ENCODE measurements at places on chromosomes 13 and 19.

- peak; percentile 10 for DNase-seq
These were observed 21.7 kb downstream of the MAU2 start for GRCh38 chr19:19342086-19343015.

- DNase-seq, result no peak
These were observed 974 bp upstream of the CYP4F22 start for GRCh38 chr19:15507068-15508034.

DNA sequence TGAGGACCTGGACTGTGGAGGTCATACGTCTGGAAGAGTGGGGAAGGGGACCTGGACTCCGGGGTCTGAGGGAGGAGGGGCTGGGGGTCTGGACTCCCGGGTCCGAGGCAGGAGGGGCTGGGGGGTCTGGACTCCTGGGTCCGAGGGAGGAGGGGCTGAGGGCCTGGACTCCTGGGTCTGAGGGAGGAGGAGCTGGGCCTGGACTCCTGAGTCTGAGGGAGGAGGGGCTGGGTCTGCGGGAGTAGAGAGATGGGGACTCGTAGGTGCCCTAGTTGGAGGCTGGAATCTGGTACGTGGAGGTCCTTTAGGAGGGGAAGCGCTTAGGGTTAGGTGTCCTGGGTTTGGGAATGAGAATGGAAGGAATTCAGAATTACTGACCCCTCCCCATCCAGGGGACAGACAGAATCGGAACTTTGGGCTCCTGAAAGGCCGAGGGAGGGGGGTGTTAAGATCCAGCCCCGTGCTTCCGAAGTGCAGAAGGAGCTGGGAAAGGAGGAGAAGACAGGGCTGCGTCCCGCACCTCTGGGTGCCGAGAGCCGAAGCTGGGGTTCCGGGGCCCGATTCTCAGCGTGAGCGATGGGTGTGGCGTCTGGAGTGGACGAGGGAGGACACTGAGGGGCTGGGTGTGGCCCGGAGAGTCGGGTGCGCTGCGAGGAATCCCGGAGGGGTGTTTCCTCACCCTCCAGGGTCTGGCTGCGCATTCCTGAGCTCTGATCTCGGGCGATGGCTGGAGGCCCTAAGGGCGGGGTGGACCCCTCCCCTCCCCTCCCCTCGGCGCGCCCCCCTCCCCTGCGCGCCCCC lies 608 bp downstream of the MYADM start:
- no peak for DNase-seq

GRCh38 chr19:49409441-49410029 lies 13.7 kb downstream of the PTH2 start:
- no peak for DNase-seq

GRCh38 chr19:1850809-1851653 lies 2.7 kb upstream of the REXO1 start:
- no peak for DNase-seq

DNA sequence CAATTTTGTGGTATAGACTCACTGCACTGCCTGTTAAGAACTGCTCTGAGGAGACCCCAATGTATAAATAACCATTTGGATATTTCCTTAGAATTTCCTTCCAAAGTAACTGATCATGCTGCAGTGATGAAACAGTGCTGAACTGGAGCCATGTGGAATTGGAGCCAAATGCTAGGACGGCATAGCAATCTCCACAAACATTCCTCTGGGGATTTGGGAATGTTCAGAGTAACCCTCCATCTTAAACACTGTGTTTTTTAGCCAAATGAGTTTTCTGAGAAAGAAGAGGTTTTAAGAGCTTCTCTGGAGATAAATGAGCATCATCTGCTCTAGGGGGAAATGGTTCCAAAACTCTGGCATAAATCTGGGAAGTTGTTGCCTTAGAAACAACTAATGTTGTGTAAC lies 98.2 kb downstream of the OLFM4 start:
- DNase-seq, result no peak

- DNase-seq, result no peak
These were observed 30.9 kb downstream of the ATP4B start for GRCh38 chr13:113627136-113627535.

DNA sequence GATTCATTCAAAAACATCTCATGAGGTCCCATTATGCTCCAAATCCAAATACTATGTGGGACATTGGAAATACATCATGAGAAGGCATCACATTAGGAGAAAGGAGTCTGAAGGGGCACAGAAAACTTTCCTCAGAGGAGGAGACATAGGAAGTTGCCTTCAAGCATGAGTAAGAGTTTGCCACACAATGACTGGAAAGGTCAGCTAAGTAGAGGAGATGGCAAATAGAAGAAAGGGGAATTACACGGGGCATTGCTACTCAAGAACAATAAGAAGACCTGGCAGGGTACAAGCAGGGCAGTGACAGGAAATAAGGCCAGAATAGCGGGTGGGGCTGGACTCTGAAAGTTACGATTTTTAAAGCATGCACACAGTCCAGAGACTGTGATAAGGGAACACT lies 231.6 kb downstream of the SPRY2 start:
- no peak for DNase-seq

DNA sequence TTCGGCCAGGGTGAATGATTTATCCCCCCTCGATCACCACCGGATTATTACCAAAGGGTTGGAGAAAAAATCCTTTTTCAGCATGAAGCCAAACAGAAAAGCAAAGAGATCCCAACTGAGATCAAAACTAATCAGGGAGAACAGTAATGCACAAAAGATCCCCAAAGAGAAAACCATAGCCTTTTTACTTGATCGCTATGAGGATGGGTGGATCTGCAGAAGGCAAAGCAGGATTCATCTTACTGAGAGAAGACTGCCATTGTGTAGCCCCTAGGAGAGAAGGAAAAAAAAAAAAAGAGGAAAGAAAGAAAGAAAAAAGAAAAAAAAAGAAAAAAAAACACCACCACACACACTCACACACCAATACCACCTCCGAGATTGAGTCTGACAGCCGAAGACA lies at the start of gene FGF14:
TSS of gene FGF14 (minus strand) at position 283 of the 400 bp plus-strand sequence.
- no peak for DNase-seq

DNA sequence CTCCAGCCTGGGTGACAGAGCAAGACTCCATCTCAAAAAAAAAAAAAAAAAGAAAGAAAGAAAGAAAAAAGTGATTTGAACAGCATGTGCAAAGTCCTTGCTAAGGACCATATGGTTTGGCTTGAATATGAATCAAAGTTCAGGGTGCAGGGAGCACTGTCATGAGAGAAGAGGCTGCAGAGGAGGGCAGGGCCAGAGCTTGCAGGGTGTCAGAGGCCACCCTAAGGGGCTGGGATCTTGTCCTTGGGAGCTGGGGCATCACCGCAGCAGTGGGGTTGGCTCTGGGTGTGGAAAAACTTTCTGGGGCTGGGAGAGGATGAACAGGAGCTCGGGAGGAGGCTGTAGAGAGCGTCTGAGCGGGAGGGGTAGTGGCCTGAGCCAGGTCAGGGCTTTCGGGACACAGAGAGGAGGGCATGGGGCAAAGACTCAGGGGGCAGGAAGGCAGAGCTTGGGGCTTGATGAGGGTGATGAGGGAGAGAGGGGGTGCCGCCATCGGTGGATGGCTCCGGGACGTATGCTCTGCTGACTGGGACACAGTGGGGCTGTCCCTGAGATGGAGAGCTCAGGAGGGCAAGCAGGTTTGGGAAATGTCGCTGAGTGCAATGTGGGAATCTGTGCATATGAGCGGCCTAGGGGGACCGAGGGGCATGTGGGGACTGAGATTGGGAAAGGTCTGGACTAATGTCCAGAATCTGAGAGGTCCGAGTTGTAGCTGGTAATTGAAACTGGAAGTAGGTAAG lies 3.0 kb downstream of the TRPM4 start:
- DNase-seq, result no peak

- DNase-seq, result no peak
These were observed 857 bp downstream of the IER2 start for GRCh38 chr19:13150931-13151604.

DNA sequence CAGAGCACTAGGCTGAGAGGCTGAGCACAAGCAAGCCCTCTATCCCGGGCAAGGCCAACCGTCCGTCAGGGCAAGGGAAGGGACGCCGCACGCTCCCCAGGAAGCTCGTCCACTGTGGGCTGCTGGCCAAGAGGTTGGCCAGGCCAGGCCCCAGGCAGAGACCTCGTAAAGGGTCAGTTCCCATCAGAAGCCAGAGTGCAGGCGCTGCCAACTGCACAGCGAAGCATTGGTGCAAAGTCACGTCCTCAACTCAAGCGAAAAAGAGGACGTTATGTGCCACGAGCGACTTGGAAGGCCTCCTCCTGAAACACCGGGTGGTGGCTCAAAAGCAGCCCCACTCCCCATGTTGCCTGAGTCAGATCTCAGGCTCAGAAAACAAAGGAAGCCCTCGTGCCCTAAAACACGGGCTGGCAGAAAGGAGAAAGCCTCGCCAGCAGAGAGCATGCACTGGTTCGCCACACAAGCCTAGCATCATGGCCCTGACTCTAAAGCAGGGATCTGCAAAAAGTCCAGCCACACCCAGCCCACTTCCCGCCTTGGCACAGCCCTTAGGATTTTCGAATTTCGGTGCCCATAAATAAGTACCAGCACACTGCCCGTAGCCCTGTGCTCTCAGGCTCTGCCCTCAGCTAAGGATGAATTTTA lies 4.7 kb downstream of the AKAP8 start:
- no peak for DNase-seq

GRCh38 chr19:15453906-15454860 lies 4.4 kb upstream of the WIZ start:
- no peak for DNase-seq

- DNase-seq, result no peak
These were observed 76.6 kb downstream of the STOML3 start for GRCh38 chr13:38914070-38914469.

- DNase-seq, result no peak
These were observed 37.0 kb downstream of the CERS4 start for GRCh38 chr19:8245869-8246835.

DNA sequence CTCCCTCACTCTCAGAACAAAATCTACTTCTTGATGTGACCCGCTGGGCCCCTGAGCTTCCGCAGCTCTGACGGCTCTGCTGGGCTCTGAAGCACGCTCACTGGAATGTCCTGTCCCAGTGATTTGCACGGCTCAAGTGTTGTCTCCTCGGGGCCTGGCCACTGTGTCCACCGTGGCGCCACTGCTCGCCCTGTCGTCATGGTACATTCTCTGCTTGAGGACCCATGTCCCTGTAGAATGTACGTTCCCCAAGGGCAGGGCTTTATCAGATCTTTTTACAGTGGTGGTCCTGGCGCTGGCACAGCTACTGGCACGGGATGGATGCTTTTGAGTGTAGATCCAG lies 12.1 kb downstream of the KLHL26 start:
- DNase-seq, result no peak

DNA sequence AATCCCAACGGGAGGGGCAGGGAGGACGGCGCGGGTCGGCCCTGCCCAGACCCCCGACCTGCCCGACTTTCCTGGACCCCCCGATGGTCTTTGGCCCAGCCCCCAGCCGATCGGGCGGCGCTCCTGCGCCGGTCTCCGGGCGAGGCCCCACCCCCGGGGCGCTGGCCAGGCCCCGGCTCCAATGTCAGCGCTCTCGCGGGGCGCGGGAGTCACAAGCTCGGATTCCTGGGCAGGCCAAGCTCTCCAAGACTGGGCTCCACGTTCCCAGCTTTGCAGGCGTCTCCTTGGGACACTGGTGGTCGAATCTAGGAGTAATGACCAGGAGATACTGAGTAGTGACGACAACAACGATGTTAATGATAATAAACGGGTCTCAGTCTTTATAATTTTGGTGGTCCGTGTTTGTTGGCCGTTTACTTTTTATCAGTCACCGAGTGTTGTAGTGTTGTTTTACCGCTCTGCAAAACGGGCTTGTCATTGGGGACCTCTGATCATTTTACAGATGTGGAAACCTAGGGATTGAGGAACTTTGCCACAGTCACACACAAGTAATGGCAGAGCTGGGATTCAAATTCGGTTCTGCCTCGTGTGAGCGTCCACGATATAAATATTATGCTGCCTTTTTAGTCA lies 545 bp downstream of the RAD23A start:
- DNase-seq, result no peak

- DNase-seq, result no peak
These were observed 109.4 kb downstream of the SACS start for GRCh38 chr13:23323946-23324709.

- DNase-seq, result no peak
These were observed at the start of gene GZMM for GRCh38 chr19:543910-544608. Gene GZMM, plus strand, starts transcription at chr19:544053. Its CDS starts 19 bp downstream, at chr19:544072.

DNA sequence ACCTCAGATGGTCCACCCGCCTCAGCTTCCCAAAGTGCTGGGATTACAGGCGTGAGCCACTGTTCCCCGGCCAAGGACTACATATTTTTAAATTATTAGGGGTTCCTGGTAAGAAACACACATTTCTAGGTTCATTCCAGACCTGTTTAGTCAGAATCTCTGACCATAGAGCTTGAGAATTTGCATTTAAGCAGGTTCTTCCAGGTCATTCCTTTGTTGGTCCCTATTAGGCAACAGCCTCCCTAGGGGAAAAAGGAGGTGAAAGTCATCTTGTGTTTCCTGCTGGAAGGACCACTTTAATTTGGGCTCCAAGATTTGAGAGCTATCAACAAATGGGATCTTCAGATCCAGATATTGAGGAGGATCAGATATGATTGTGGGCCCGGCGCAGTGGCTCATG lies 16.3 kb downstream of the S1PR2 start:
- no peak for DNase-seq

- DNase-seq, result no peak
These were observed 102.0 kb downstream of the FOXO1 start for GRCh38 chr13:40564342-40565001.

DNA sequence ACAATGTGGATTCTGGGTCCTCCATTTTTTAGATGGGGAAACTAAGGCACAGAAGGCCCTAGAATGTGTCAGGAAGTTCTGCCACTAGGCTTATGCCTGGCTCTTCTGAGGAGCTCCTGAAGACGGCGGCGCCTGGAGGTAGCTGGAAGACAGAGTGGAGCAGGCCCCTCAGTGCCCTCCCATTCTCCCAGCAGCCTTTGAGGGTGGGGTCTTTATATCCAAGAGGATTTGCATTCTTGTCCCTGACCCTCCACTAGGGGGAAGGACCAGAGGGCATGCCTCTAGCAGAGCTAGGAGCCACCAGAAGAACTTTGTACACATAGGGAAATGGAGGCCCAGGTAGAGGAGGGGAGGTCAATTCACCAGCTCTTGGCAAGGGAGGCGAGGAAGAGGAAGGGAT lies 9.4 kb downstream of the CELF5 start:
- no peak for DNase-seq

- no peak for DNase-seq
These were observed 12.4 kb upstream of the SIAH3 start for GRCh38 chr13:45863709-45864590.

DNA sequence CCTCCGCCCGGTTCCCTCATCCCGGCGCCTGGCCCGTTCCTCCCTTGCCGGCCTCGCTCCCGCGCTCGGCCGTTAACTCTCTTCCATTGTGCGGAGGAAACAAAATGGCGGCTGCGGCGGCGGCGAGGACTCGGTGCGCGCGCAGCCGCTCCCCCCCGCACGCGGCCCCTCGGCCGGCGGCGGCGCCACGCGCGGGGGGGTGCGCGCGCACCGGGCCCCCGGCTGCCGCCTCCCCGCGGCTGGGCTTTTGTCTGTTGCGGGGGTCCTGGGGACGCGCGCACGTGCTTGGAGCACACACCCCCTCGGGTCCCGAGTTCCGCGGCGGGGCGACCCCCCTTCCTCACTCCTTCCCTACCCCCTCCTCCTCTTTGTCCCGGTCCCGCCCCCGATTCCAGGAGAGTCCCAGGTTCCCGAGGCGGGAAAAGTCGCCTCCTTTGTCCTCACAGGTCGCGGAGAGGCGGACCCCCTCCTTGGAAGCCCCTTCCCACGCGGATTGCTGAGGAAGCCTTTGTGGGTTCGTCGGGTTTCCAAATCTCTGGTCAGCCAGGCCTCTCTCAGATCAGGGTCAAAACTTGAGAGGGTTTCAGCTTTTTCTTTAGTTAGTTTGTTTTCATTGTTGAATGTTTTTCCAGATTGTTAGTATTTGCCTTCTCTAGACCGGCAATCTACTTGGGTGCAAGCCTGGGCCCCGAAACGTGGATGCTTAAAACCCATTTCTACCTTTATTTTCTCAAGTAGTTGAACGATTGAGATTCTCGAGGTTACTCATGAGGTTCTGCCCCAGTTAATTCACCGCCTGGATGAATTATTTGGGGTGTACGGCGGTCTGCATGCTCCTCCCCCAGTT lies 687 bp downstream of the ILF3 start:
- no peak for DNase-seq

Measured in NCI-H187 (cell line).